ENCODE measurements at places on chromosomes 7 and 10.

GRCh38 chr10:124384591-124385190 lies 34.0 kb downstream of the OAT start:
- no peak for DNase-seq

DNA sequence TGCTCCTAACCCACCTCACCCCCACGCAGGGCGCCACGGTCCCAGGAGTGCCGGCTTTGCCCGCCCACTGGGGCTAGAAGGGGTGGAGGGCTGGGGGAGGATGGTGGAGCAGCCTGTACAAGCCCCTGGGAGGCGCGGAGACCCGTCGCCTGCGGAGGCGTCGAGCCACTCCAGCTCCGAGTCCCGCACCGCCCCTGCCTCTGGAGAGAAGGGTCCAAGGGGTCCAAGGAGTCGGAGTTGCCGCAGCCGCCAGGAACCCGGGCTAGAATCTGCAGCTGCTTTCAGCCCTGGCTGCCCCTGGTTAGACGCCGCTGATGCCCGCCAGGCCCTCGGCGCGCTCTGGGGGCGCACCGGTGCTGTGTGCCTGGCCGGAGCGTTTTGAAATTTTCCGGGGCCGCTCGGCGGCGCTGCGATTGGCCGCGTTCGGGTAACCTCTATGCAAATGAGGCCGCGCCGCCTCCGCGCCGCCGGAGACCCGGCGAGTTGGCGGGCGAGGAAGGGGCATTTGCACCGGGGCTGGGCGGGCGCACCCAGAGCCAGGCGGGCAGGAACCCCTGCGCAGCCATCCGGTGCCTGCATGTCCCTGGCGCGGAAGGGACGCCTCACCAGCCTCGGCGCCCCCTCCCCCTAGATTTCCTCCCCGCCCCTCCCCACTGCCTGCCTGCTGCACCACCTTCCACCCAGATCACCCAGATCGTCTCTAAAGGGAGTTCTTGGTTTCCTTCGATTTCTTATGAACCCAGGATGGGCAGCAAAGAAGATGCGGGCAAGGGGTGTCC lies at the start of gene HMX2:
Gene HMX2 (plus strand): TSS at position 502 of the 779 bp plus-strand sequence. CDS start 243 bp downstream, at position 745.
- no peak for DNase-seq

GRCh38 chr7:3179456-3179855 lies 121.6 kb upstream of the SDK1 start:
- DNase-seq: no peak

DNA sequence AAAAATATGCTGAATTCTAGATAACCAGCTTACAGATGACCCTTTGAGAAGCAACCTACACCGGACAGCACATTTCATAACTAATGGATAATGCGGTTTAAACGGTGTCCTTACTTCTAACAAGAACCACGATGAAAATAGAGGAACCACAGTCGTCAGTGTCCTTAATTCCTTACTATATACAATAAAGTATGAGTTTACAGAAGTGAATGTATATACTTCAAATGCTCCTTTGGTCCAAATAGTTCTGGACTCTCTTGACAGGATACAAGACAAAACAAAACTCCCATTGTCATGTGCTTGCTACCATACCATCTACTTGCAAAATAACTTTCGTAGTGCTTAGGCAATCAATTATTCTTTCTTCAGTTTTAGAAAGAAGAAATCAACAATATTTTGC lies 2.4 kb downstream of the NAMPT start:
- DNase-seq: no peak

GRCh38 chr10:91672021-91672608 lies 39.2 kb upstream of the PPP1R3C start:
- no peak for DNase-seq

- DNase-seq: no peak
These were observed 287.8 kb upstream of the CDC14C start for GRCh38 chr7:48636391-48637015.

- DNase-seq: no peak
These were observed 61.4 kb downstream of the IPMK start for GRCh38 chr10:58206251-58206650.

DNA sequence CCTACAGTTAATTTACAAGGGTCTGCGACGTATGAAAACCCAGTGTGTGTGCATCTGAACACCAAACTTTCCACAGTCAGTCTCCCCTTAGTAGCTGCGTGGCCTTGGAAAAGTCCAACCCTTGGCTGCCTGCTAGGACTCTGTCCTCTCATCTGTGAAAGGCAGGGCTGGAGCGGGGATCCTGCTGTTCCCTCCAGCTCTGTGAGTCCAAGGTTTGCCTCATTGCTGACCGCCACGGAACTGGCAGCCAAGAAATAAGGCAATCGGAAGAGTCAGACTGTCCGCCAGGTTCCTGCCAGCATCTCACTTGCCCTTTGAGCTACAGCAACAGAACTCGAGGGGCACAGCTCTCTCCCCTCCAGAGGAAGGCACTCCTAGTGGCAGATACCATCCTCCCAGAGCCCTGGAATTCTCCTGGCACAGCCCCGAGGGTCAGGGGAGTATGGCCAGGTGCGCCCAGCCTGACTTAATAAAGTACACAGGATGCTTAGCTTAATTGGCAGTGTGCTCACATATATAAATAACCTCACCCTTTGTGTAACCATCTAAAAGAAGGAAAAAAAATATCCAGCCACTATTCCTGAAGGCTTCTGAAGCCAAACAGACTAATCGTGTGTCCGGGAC lies 530.1 kb upstream of the FOXK1 start:
- DNase-seq: no peak

DNA sequence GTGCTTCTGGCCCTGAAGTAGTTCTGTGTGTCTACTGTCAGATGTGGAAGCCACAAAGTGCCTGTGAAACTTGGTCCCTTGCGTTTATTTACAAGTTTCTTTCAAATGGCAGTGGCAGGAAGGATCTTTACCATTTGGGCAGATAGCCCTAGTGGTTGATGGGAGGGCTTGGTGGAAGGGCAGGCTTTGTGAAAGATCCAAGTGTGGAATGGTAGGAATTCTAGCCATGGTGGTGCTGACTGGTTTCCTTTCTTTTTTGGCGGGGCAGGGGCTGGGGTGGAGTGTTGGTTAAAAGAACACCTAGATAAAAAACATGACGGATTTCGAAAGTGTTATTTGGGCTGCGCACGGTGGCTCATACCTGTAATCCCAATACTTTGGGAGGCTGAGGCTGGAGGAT lies 27.0 kb downstream of the AUTS2 start:
- no peak for DNase-seq

DNA sequence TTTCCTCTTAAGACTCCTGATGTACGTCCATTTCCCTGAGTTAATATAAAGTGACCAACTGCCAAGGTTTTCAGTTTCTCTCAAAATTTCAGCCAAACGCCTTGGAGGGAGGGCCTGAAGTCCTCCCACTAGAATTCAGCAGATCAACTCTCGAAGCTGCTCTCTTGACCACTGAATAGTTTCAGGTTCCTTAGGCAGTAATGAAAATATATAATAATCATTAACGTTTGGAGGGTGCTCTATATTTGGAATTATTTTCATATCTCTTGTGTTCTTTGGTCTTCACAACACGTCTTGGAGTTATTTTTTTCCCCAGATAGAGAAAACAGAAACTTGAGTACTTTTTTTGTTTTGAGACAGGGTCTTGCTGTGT lies 123.6 kb upstream of the SFMBT2 start:
- no peak for DNase-seq

- DNase-seq: no peak
These were observed 3.0 kb downstream of the BRI3 start for GRCh38 chr7:98284335-98285036.

DNA sequence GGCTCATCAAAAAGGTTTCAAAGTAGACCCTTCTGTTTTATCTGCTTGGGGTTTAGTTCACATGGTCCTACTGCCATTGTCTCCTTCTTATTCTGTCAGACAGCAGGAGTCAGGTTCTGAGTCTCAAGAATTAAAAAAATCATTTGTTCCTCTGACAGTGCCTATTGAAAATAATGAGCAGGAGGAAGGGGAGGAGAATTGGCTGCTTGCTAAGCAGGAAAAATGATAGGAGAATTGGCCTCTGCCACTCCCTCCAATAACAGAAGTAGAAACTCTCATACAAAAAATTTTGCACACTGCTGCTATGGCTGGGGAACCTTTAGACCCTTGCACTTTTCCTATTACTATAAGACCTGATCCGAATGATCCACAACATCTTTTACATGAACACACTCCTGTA lies 35.7 kb downstream of the OR13A1 start:
- no peak for DNase-seq

DNA sequence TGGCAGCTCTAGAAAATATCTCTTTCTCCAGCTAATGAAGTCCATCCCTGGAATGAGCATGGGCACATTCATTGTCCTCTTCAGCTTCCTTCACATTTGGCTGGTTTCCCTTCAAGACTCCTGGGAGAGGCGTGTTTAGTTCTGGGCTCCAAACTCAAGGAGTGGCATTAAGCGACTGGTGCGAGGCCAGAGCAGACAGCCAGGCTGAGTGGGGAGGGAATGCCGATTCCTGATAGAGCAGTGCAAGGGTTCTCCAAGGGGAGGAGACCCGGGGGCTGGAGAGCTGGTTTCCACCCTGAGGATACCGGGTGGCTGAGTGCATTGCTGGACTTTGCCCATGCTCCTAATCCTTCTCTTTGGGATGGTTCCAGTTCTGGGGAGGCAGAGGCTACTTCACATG lies 372.1 kb downstream of the RPS24 start:
- no peak for DNase-seq

DNA sequence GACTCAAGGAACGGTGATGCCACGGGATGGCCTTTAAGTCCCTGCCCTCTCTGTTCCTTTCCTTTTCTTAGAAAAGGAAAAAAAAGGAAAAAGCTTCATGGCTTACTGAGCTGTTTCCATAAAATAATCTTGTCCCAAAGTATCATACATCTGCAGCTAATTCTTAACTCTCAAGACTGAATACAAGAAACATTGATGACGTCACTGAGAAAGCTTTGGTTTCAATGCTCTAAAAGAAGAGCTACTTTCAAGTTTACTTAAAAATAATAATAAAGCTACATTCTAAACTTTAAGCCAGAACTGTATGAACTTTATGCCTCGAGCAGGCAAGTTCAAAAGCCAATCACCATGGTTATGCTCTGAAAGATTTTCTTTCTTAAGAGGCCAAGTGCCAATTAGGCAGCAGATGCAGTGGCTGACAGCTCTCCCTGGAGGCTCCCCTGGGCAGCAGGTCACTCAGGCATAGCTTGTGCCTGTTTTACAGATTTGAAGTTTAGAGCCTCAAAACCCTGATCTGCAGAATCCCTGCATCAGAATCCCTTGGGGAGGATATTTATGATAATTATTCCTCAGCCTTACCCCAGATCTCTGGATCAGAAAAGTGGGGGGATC lies 165.0 kb downstream of the CHN2 start:
- DNase-seq: no peak

DNA sequence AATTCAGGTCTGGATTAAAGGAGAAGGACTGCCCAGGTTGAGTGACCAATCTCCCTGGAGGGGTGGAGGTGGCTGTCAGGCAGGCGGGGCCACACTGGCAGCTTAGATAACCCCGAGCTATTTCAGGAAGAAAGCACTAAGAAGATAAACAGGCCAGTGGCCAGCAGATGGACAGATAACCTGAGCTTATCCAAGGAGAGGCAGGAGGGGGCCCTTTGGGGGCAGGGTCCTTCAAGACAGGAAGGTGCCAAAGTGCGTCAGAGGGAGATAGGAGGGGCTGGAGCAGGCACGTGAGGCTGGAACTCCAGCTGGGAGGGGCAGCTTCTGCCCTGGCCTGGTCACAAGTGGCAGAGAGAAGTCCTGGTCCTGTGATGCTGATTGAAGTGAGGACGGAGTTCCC lies 29.8 kb upstream of the PODXL start:
- DNase-seq: no peak

DNA sequence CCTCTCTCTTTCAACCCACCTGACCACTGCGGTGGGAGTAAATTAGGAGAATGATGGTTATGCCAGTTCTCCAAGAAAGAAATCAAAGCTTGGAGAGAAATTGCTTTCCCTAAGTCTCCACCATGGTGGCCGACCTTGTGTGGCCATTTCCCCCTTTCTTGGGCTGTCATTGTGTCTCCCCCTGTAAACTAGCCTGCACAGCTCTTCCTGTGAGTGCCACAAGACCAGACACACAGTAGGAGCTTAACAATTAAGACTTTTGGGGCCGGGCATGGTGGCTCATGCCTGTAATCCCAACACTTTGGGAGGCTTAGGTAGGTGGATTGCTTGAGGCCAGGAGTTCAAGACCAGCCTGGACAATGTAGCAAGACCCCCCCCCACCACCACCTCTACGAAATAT lies 18.9 kb upstream of the LIMK1 start:
- no peak for DNase-seq

GRCh38 chr7:155574556-155575290 lies 28.4 kb upstream of the CNPY1 start:
- DNase-seq: no peak

DNA sequence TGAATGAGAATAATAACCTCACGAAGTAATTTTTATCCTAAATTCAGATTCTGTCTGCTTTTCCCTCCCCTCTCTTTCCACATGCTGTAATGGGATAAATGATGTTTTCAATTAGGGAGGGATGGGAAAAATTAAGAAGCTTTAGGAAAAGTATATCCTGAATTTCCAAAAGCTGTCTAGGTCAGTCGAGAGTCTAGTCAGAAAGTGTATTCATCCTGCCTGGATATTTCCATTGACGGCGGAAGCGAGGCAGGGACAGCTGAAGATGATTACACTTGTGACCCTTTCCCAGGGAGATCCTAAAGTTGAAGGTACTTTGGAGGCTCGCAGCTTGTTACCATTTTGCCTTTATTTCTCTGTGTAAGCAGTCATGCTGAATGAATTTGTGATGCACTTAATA lies 204.1 kb downstream of the ZNF365 start:
- no peak for DNase-seq

GRCh38 chr7:114084472-114085312 lies 165.9 kb upstream of the PPP1R3A start:
- no peak for DNase-seq

GRCh38 chr10:11913079-11913641 lies 90.0 kb downstream of the PROSER2 start:
- DNase-seq: no peak

DNA sequence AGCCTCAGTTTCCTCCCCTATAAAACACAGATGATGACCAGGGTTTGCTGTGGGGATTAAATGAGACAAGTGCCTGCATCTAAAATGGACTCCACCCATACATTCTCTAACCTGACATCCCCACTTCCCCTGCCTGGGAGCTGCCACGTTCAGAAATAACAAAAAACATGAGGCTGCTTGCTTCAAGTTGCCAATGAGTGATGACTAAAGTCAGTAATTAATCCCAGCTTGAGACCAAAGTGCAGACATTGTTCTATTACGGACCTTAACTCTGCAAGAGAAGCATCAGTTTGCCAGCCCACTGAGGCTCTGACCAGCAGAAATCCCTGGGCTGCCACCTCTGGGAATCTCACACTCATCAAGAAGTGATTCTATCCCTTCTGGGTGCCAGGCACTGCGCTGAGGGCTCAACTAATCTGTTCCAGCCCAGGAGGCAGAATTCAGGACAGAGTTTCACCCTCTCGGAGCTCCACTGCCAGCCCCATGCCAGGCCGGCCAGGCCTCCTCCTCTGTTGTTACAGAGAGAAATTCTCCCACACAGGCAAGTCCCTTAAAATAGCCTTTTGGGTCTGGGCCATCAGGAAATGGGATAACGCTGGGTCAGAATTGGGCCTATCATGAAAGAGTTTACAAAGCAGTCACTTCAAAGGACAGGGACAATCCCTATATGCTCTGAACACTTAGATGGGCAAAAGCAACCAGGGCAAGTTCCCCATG lies 11.4 kb downstream of the SH3PXD2A start:
- DNase-seq: no peak
